Anterior cingulate cortex (tissue), 58 donors: ENCODE measurements at places on chromosomes 1 and 21.

GRCh38 chr1:44985747-44986359, 542 bp downstream of the EIF2B3 start:
- DNase-seq, result no peak

DNA sequence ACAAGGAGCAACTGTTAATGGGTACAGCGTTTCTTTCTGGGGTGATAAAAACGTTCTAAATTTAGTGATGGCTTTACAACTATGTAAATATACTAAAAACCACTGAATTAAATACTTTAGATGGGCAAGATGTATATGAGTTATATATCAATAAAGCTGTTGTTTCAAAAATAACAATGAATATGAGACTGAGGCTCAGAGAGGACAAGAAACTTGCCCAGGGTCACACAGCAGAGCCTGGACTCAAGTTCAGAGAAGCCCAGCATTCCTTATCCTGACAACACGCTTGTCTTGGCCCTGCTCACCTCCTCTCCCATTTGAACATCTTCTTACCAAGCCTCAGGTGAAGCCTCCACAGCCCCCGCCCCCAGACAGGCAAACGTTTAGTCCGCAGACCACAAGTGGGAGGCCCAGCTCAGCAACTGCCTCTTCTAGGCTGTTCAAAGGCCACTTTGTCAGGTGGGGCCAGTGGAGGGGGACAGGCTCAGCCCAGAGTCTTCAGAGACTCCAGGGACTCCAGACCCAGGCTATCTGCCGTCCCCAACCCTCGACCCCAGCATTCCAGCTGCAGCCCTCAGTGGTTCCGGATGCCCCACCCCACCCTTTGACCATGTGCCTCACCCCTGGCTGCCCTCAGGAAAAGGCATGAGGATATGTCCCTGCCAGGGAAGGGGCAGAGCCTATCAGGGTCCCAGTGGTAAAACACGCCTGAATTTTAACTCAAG, 17.9 kb downstream of the SDC3 start:
- DNase-seq, result no peak

GRCh38 chr1:169853341-169853740, 40.4 kb downstream of the SCYL3 start:
- DNase-seq, result no peak

- no peak for DNase-seq
Measured at GRCh38 chr1:117173691-117174090, 37.0 kb downstream of the VTCN1 start.
